ENCODE measurements at places on chromosomes 5 and 9.

- no peak for DNase-seq
Measured at GRCh38 chr5:170145462-170145861, 39.8 kb downstream of the FOXI1 start.

GRCh38 chr9:107660976-107661375, 171.4 kb upstream of the KLF4 start:
- DNase-seq = no peak

DNA sequence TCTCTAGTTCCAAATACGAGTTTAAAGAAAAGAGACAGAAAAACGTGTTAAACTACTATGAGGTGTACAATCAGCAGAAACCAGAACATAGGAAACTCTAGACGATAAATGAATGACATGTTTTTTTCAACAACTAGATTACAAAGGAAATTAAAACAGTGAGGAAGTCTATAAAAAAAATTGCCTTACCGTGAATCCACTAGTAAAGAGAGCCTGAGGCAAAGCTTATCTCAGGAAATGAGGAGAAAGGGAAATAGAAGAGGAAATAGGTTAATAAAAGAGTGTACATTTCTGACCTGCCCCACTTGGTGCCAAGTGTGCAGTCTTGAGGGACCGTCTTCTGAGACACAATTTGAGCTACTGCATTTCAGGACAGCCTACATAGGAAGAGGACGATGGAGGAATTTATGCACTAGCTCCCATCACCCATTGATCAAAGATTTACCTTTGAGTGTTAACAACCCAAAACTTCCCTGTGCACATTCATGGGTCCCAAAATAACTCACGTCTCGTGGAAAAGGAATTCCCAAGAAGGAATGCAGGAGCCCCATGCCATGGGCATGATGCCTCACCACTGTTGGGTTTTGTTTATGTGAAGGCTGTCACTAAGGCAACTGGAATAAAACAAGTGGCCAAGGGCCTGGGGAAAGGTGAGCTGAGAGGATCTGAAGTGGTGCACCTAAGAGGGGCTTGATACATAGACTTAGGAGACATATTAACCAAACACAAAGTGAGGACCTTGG, 53.6 kb upstream of the SLC1A3 start:
- no peak for DNase-seq

DNA sequence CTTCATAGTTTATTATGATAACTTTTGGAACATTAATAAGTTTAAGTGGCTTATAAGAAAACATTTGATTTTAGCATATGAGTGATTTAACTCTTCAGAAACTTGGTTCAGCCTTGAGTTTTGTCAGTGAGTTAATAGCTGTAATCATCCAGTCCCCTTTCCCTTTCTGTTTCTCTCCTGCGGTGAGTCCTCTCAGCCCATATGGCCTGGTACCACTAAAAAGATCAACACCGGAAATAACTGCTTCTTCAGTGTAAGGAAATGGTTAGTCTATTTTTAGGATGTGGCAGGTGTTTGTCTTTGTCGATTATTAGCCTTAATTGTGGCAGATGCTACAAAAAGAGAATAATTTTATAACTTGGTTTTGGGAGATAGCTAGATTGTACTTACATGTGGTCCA, 120.2 kb upstream of the GRHPR start:
- peak; percentile 38 for DNase-seq

- no peak for DNase-seq
Measured at GRCh38 chr9:32939576-32939975, 61.9 kb downstream of the APTX start.

GRCh38 chr9:37528652-37529471, 43.1 kb downstream of the POLR1E start:
- peak; percentile 45 for DNase-seq

- no peak for DNase-seq
Measured at GRCh38 chr9:93096811-93097382, 880 bp downstream of the CARD19 start.

DNA sequence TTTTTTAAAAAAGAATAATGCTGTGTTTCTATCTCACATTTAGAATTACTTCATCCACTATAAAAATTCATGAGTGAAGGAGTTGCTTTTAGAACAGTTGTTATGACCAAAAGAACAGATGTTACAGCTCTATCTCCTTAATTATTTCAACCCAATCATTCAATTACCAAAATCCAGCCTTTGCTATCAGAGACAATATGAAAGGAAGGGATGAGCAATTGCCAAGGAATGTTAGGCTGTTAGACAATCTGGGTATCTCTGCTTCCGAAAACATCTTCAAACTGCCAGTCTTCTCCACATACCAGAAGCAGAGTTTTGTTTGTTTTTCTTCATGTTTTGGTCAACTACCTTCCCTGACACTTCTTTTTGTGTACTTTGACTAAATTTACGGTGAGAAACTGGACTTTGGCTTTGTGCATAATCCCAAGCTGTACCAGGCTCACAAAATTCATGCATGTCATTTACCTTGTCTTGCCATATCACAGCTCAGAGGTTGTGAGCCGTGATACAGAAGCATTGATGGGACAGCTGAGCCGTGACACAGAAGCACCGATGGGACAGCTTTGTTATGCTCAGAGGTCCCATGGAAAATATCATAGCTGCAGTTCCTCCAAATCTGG, 405.5 kb downstream of the KIF4B start:
- DNase-seq = no peak

GRCh38 chr5:129921204-129921603, 16.9 kb downstream of the CHSY3 start:
- no peak for DNase-seq

GRCh38 chr9:35279946-35280345, 118.1 kb downstream of the UNC13B start:
- DNase-seq = no peak

- no peak for DNase-seq
Measured at GRCh38 chr5:125267636-125268248, 521.3 kb upstream of the ZNF608 start.

- no peak for DNase-seq
Measured at GRCh38 chr9:113530942-113531341, 67.4 kb downstream of the RGS3 start.

DNA sequence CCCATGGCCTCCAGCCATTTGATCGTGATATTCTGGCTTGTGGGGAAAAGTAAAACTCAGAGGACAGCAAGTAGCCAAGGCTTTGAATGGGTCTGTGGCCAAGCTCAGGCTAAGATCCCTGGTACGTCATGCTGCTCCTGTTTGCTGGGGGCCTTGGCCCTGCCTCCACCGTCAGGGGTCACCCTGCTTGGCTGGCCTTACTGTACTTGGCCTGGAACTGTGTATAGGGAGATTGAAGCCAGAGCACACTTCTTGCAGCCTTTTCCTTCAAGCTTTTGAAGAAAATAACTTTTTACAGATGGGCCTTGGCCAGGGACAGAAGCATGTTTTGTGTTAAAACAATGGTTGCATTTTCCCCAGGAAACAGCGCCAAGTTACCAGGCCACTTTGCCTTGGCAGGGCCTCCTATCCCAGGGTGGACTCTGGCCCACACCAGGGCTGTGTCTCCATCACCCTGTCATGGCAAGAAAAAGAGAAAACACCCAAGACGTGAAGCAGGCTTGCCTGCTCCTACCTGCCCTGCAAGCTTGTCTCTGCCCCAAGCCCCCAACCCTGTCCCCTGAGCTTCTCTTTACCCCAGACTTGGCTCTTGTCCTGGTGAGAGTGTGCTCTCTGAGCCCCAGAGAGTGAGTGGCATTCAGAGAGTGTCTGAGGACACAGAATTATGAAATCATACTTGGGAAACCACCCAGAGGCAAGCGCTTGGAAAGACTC, 286.9 kb downstream of the GADD45G start:
- DNase-seq = no peak

GRCh38 chr5:57725658-57726504, 243.3 kb upstream of the ACTBL2 start:
- DNase-seq = no peak

- no peak for DNase-seq
Measured at GRCh38 chr5:122874179-122874875, 28.9 kb downstream of the SNX24 start.

- no peak for DNase-seq
Measured at GRCh38 chr9:136378170-136379002, 4.9 kb upstream of the CARD9 start.

DNA sequence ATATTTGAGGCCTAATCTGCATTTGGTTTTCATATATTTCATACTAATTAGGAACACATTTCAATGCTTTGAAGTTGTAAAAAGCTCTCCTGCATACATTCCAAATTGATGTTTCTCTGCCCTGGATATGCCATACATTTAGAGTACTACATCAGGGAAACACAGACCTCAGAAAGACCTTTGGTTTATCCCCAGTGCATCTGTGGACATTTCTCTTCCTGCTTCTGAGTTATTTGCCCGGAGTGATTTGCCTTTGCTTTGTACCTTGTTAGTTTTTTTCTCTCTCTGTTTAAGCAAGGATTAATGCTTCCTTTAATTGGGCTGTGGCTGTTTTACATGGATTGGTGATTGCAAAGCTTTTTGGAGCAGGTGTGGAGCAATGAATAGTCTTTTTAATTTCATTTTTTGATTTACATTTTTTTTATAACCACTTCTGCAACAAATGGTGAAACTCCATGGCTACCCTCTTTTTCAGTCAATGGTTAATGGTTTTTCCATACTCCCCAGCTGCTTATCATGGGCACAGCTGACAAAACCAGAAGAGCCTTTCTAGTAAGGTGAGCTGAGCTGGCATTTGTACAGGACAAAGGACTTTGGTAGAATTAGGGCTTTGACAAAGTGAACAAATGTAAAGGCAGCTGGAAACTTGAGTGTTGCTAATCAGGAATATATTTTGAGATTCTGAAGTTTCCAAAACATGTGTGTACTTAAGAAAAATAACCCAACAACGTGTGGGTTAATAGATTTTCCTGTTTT, 54.2 kb downstream of the ZSWIM6 start:
- DNase-seq = no peak

DNA sequence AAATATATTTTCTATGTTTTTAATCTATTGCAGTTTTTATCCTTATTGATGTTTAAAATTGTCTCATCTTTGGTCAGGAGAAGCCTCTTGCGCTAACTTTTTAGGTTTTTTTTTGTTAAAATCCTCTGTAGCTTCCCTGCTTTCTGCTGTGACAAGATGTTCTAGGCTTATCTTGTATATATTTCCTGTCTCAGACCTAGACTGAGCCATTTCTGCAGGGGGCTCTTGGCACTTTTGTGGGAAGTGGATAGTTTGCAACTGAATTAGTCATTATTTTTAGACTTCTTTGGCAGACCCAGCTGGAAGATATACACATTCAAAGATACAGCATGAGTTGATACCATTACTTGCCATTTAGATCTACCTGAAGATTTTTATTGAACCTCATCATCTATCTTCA, 28.8 kb downstream of the TCERG1 start:
- no peak for DNase-seq

DNA sequence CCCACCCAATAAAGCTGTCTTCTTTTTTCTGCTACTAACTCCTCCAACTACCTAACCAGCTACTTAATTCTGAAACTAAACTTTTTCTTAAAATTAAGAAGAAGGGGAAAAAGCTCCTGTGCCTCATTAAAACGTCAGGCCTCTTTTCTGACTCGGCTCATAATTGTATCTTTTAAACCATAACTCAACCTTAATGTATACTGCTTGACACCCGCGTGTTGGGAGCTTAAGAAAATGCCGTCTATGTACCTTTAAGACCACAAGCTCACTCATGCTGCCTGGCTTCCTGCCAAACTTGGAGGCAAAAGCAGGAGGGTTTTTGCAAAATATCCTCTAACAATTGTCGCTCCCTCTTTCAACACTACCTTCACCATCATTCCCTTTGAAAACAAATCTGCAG, 5.0 kb downstream of the EBF1 start:
- DNase-seq = no peak

- DNase-seq = no peak
Measured at GRCh38 chr9:135736272-135736978, 34.4 kb downstream of the KCNT1 start.

DNA sequence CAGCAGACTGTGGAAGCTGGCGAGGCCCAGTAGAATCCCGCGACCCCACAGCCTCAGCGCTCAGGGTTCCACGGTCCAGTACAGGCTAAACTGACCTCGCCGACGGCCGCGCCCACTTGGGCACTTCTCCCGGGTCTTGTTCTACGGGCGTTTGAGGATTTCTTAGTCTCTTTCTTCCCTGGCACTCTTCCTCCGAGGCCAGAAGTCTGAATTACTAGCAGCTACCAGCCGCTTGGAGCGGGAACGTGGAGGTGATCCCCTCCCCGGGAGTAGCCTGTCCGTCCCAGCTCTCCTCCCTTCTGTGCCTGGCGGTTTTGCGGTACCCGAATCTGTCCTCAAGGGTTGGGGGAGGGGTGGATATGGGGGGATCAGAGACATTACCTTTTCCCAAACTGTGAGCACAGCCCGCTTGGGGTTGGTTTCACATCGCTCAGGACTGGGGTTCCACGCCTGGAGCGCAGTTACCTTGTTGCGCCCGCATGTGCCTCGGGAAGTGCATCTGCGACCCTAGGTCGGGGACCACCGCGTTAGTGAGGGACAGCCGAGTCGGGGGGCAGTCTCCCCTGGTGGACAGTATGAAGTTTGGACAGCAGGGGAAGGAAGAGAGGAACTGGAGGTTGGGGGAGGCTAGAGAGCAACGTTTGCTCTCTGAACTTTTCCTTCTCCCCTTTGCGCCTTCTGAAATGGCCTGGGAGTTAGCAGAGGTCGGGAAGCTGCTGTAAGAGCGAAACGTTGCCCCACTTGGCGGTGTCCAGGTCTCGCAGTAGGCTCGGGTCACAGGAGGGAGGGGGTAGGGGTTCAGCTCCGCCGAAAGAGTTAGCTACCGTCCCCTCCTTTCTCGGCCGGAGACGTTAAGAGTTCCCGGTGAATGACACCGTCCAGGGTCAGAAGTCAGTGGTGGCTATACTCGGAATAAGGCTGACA, 190.8 kb downstream of the MEF2C start:
- no peak for DNase-seq

- DNase-seq = no peak
Measured at GRCh38 chr9:119375892-119376291, 6.7 kb upstream of the BRINP1 start.

- no peak for DNase-seq
Measured at GRCh38 chr5:110757118-110757729, 18.4 kb downstream of the SLC25A46 start.

- no peak for DNase-seq
Measured at GRCh38 chr5:1445689-1446601, 705 bp upstream of the SLC6A3 start.

DNA sequence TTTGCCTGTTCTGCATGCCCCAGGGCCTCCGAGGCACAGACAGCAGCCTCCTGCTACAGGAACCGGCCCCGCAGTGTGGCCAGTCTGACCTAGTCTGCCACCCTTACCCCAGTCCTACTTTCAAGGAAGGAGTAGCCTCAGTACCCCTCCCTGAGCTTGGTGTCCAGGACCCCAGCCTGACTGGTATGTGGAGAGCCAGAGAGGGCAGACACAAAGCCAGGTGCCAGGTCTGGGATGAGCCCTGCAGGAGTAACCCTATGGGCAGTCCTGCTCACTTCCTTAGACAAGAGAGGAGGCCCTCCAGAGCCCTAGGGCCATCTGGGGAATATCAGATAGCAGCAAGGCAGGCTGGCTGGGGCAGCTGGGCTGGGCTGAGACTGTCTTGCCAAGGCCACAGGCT, 67.8 kb downstream of the NRG2 start:
- DNase-seq = no peak

GRCh38 chr9:91362051-91362611, 413 bp upstream of the AUH start:
- no peak for DNase-seq

All from T-helper 2 cell treated with Interferon-gamma antibody and Interleukin-4, amounts not matched to agents 5 μg/mL and 100 μg/mL, for 36 hours (primary cell).